ELR (cell line): ENCODE measurements at places on chromosomes 12 and 14.

DNA sequence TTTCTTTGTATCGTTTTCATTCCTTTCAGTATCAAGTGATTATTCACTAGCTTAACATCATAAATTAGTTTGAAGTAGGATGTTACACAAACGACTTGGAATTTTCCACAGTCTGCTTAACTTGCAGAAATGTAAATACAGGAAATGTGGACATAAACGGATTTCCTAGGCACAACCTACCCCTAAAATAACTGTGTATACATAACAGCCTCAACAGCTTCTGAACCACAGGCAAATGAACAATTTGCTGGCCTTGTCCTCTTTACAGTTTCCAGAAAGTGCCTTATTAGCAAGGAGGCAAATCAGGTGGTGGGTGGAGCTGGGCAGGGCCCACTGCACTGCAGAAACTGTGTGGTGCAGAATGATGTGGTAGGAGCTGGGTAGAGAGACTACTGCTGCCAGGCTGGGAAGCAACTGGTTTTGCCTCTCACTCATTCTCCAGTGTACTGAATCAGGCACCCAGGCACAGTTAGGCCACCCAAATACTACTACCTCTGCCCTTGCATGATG is 14.1 kb downstream of the DRAM1 start:
- peak; percentile 90 for DNase-seq

DNA sequence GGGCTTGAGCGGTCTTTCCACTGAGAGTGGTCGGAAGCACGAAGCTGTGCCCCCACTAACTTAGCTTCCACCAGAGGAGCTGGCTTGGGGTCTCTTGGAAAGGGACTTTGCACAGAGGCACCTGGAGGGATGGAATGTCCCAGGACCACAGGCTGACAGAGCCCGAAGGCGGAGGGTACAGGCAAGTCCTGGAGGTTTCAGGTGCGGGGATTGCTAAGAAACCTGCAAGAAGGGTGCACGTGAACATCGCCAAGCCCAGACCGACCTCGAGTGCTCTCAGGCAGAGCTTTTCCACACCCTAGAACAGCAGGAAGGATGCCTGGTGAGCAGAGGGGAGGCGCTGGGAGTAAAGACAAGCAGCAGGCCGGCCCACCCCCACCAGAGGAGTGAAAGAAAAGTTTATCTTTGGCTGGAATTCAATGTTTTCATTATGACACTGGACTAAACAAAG is 61.6 kb downstream of the SERPINA3 start:
- peak; percentile 32 for DNase-seq

DNA sequence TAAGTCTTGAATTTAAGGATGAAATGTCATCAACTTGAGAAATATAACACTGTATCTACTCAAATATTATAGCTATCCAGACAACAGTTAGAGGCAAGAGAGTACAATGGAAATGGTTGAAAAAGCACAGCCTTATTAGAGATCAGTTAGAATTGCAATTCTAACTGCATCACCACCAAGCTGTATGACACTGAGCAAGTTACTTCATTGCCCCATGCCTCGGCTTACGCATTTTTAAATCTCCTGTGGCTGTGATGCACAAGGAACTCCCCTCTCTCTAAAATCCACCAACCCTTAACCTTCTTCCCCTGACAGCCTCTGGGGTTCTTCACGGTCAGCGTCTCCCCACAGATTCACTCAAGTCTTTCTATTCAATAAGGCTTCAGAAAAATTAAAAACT is 75.1 kb downstream of the MED13L start:
- no peak for DNase-seq

- DNase-seq, result no peak
Observed at GRCh38 chr14:94426526-94426925, 26.1 kb downstream of the SERPINA11 start.

GRCh38 chr12:19799216-19799615 is 359.9 kb downstream of the AEBP2 start:
- DNase-seq, result peak; percentile 53

GRCh38 chr12:123131879-123132402 is 18.9 kb downstream of the PITPNM2 start:
- DNase-seq, result no peak

- DNase-seq, result peak; percentile 8
Observed at GRCh38 chr12:122067966-122068365, 10.6 kb upstream of the MLXIP start.

DNA sequence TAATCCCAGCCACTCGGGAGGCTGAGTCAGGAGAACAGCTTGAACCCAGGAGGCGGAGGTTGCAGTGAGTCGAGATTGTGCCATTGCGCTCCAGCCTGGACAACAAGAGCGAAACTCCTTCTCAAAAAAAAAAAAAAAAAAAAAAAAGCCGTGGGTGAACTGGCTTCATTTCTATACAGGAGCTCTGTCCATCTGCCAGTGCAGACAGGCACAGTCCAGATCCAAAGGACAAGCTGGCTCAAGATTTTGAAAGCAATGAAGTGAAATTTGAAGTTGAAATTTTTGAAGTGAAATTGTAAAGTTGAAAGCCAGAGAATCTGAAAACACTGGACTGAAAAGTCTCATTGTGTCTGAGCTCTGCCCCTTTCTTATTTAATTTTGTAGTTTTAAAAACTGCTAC is 134.7 kb downstream of the CALM1 start:
- no peak for DNase-seq

GRCh38 chr14:95961481-95961880 is 77.7 kb upstream of the C14orf132 start:
- no peak for DNase-seq

DNA sequence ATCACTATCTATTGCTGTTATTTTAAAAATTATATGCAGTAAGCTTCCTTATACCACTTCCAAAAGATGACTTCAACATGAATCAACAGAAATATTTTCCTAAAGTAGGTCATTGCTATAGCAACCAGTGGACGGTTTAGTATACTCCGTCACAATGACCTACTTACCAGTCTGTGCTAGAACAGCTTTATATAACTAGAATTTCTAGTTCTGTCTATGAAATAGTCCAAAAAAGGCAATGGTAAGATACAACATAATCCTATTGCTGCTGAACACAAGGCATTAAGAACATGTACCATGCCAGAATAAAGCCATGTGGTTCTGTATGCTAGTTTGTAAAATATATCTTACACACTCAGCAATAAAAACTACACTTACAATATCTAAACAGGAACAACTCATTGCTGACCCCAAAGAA is 40.7 kb upstream of the MTERF2 start:
- DNase-seq, result peak; percentile 92
